Amniotic epithelial cell (primary cell): ENCODE measurements at places on chromosomes 3 and 15.

- peak; percentile 53 for DNase-seq
These were observed 781 bp upstream of the DAG1 start for GRCh38 chr3:49469037-49469935.

DNA sequence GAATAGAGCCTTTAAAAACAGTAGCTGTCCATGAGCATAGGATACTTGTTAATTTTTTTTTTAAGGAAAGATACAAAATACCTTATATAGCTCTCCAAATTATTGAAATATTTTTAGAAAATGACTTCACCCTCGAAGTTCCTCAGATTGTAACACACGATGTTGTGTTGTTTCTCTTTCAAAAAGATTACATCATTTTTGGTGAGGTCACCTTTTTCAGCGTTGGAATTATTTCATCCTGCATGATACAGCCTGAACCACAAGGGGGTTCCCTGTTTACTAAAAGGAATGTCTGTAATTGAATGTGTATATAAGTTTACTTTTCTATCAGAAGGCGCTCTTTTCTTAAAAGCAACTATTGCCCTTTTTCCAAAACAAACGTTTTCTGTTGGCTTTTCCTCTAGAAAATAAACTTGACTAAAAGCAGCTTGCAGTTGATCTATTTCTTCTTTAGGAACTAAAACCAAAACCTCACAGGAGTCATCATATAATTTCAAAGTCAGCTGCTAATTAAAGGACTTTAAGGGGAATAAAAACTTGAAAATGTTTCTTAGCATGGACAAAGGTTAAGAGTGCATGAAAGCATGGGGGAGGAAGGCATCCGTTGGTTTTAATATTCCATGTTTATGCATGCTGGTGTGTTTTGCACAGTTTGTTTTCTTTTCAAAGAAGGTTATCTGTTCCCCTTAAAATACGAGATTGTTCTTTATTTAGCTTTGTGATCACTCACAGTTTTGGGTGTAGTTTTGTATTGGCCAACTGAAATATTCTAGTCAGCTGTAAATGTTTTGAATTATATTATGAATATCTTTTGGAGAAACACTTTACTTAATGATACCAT is 29.4 kb downstream of the LYSMD4 start:
- DNase-seq = peak; percentile 92

DNA sequence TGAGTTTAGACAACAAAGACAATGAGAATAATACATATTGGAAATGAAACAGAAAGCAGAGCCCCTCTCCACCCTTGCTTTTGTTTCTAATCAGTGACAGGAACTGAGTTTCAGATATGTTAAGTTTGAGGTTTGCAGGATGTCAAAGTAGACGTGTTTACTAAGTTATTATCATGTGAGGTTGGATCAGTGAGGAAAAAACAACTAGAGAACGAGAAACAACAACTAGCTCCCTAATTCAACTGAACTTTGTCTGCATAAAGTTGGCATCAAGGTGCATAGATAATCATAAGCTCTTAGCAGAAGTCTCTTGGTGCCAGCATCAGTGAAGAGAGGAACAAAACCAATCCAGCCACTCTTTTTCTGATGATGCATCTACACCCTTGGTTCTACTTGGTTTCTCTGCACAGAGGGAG is 491.1 kb upstream of the NR2F2 start:
- no peak for DNase-seq

- DNase-seq = peak; percentile 90
These were observed 768.5 kb upstream of the CFAP20DC start for GRCh38 chr3:59818033-59818918.

DNA sequence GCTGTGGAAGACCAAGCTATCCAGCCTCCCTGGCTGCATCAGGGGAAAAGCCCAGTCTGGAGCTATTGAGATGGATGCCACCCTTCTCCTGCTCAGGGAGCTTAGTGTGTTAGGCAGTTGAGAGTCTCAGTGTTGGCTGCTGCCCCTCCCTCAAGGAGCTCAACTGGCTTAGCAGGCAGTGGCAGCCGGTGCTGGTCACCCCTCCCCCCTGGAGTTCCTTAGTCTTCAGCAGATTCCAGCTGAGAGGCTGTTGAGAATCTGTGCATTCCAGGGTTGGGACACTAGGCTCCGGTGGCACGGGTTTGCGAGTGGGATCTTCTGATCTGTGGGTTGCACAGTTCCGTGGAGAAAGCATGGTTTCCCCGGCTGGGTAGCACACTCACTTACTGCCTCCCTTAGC is 883.8 kb downstream of the NSUN3 start:
- DNase-seq = no peak

DNA sequence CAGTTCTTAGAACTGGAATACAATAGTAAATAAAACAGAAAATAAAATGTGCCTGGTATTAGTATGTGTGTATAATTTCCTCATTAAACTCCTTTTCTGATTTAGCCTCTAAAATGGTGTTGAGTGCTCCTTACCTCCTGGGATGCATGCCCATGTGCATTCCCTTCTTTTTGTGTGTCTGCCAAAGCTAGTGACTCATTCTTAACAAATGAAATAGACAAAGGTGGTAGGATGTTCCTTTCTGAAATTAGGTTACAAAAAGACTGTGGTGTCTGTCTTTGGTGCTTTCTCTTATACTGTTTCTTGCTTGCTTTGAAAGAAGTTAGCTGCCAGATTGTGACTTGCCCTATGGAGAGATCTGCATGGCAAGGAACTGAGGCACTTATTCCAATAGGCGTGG is 623.7 kb downstream of the GRM7 start:
- no peak for DNase-seq

- no peak for DNase-seq
These were observed 225.1 kb upstream of the NDN start for GRCh38 chr15:23912191-23912590.

DNA sequence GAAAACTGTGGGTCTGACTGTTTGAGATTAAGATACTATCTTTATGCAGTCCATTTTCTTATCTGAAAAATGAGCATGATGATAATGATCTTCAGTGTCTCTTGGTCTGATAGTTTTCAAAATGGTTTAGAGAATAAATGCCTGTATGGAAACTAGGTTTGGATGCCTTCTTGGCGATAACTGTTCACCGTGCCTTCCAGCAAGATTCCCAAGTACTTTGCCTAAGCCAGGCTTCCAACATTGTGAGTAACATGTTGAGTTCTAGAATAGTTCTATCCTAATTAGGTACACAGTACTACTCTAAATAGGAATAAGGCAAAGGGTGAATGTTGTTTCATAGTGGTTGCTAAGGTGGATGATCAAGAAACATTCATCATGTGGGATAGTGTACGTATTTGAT is 940.2 kb downstream of the MCTP2 start:
- DNase-seq = peak; percentile 38

DNA sequence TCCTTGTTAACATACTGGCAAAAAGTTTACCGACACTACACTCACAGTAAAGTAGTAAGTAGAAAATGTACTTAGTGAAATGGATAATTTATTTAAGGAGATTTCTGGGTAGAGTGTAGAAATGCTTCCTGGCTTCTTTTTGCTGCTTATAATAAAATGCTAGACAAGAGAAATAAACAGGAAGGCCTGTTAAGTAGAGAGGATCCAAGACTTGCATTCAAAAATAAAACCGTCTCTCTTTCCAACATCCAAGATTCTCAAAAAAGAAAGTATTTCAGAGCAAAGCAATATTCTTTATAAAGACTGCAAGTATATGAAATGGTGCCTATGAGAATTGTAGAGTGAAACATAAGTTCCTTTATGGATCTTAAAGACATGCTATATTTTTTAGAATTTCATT is 77.0 kb upstream of the CNTN6 start:
- DNase-seq = no peak

- peak; percentile 50 for DNase-seq
These were observed 37.7 kb downstream of the TM4SF4 start for GRCh38 chr3:149512073-149512782.

DNA sequence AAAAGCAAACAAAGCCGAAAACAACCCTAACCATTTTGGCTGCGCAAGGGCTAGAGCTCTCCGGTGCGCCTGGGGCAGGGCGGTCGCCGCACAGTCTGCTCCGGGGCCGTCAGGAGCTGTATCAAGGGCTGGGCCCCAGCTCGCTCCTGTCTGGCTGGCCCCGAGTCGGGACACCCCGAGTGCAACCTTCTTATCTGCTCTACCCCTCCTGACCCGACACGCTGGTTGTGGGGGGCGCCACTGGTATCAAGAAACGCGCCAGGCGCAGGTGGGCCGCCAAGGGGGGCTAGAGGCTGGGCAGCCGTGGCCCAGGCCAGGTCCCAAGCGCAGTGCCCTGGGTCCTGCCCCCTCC is 36.0 kb downstream of the NR2F2 start:
- DNase-seq = no peak

DNA sequence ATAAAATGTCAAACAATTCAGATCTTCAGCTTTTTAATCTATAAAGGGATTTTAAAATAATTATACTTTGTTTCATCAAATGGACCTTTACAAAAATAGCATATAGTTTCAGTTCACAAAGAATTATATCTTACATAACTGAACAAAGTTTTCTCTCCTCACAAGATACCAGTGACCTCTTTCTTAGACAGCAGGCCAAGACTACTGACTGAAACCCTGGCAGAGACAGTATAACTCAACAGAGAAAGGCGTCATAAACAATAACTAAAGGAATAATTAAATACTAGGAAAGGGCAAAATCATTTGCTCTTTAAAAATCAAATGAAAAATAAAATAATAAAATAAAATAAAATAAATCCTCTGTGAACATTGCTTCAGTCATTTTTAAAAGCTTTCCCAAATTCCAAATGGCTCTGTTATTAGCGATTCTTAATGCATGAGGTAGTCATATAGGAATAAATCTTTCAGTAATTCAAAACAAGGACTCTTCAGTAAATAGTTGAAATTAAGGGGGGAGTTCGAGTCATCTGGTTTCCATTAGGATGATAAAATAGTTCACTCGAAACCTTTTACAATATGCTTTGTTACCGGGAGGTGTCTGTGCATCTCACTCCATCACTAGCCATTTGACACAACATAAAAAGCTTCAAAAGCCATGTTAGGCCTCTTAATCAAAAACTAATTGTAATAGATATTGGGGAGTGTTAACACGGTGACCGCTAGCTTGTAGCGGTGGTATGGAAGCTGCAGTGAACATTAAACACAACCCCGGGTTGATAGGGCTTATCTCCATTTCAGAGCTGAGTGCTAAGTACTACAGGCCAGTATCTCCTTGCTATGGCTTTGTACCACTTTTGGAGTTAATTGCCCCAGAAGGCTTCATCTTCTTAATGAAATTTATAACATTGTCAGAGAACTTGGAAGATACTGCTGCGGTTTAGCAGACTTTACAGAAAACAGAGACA is 142.9 kb upstream of the NR2F2 start:
- DNase-seq = peak; percentile 9

- peak; percentile 56 for DNase-seq
These were observed 121.0 kb downstream of the GREM1 start for GRCh38 chr15:32838820-32839219.

DNA sequence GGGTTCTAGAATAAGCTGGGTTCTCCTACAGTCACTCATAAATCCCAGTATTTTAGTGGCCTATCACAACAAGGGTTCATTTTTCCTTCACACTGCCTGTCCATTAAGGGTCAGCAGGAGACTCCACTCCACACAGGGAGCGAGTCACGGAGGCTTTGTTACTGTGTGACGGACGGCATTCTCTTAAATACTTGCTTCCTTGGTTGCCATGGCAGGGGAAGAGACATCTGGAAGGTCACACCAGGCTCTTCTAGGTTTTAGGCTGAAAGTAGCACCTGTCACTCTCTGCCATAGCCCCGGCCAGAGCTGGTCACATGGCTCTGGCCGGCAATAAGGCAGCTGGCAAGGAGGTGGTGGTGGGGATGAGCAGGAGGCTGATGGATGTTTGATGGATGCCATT is 89.4 kb upstream of the ANKRD34C start:
- no peak for DNase-seq

DNA sequence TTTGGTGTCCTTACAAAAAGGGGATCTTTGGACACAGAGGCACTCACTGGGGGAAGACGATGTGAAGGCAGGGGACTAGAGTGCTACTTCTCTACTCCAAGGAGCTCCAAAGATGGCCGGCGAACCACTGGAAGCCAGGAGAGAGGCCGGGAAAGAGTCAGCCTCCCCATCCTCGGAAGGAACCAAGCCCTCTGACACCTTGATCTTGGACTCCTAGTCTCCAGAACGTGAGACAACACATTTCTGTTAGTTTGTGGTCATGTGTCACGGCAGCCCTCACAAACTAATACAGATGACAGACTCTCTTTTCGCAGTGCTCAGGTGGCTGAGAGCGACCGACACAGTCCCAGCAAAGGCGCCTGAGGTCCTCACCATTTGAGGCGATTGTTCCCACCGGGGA is 24.4 kb upstream of the ATP2B2 start:
- no peak for DNase-seq

- no peak for DNase-seq
These were observed 590 bp upstream of the TRIM71 start for GRCh38 chr3:32817257-32817557.

- DNase-seq = no peak
These were observed 541.5 kb downstream of the MAGI1 start for GRCh38 chr3:65497236-65497635.

GRCh38 chr3:101999177-101999779 is 150.0 kb downstream of the NFKBIZ start:
- no peak for DNase-seq

DNA sequence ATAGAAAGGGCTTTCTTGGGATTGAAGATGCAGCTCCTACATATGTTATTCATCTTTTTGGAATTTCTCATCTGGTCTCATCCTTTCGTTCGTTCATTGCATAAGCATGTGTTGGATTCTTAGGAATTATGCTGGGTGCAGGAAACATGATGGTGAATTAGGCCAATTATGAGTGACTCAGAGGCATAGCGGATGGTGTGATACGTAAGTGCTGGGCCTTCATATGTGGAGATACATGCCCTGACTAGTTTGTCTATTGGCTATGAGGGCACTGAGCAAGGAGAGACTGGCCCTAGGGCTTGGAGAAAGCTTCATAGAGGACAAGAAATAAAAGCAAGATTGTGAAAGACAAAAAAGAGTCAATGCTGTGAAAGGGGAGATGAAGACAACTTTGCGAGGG is 235.1 kb downstream of the MYRIP start:
- DNase-seq = peak; percentile 2

- peak; percentile 93 for DNase-seq
These were observed 134.3 kb downstream of the VGLL4 start for GRCh38 chr3:11509173-11510000.

GRCh38 chr15:39919748-39920509 is at the start of gene GPR176:
Gene GPR176, minus strand, starts transcription at chr15:39920266. Its CDS starts 240 bp downstream, at chr15:39920026.
- DNase-seq = peak; percentile 63
